ENCODE measurements at places on chromosomes 4 and X.

- DNase-seq = no peak
Measured at GRCh38 chr4:88070031-88070430, 62.6 kb downstream of the PKD2 start.

DNA sequence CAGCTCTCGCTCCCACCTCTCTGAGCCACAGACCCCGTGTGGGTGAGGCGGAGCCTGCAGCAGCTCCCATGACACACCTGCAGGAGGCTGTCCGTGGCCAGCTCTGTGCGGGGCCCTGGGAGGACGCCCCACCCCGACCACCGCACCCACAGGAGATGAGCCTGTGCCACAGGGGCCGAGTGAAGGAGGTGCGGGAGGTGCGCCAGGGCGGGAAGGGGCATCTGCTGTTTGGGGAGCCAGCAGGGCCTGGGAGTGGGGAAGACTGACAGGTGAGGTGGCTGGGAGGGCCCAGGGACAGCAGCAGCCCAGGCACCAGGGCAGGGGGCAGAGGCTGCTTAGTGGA, 52.0 kb downstream of the ACOX3 start:
- DNase-seq = no peak

GRCh38 chr4:55483315-55483714, 63.4 kb downstream of the CLOCK start:
- no peak for DNase-seq

GRCh38 chr4:91366554-91366953, 937.2 kb upstream of the GRID2 start:
- no peak for DNase-seq

GRCh38 chr4:132593717-132594400, 555.2 kb upstream of the PCDH10 start:
- DNase-seq = no peak

DNA sequence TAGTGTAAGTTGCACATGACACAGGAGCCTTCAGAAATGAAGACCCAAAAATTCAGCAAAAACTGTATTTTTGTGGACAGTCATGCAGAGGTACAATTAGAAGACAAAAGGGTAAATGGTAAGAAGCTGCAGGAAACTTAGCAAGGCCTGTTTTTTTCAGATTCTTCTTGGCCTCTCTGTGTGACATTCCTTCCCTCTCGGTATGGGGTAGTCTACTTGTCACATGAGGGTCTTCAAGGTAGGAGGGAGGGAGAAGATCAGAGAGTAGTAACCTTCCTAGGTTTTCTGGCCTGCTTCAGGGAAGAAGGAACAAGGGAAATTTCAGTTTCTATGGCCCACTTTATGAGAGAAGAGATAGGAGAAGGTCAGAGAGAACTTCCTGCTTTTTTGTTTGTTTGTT, 230.4 kb upstream of the PPP1R2C start:
- no peak for DNase-seq

DNA sequence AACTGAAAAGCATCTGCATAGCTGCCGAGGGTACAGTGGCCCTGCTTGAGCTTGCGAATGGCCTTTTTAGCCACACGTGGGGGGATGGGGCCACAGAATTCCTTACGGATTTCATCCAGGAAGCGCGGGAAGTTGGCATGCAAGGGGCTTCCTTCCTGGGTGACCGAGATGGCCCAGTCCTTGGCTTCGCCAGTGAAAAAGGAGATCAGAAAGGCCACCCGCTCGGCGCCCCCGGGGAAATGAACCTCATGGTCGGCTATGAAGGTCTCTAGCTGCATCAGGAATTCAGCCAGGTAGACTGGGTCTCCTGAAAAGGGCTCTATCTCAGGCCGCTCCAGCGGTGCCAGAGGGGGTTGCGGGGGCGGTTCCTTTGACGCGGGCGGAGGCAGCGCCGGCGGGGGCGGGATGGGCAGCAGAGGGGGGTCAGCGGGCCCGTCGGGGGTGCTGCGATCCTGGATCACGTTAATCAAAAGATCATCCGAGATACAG, 909 bp downstream of the RTL5 start:
- DNase-seq = no peak

GRCh38 chrX:17214962-17215361, 160.0 kb upstream of the NHS start:
- no peak for DNase-seq

- DNase-seq = peak; percentile 66
Measured at GRCh38 chrX:72018277-72019112, 107.8 kb downstream of the NHSL2 start.

DNA sequence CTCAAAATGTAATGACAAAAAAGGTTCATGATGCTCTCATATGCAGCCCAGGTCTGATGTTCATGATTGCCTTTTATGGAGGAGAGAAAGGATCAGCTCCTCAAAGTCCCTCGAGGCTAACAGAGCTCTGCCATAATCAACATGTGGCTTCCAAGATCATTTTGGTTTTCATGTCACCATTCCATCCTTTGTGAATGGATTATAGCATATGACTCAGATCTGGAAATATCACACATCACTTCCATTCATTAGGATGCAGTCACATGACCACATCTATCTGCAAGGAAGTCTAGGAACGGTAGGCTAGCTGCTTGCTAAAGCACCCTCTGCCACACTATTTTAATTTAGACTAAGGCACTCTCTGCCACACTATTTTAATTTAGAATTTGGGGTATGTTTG, 77.6 kb downstream of the COX18 start:
- DNase-seq = no peak

DNA sequence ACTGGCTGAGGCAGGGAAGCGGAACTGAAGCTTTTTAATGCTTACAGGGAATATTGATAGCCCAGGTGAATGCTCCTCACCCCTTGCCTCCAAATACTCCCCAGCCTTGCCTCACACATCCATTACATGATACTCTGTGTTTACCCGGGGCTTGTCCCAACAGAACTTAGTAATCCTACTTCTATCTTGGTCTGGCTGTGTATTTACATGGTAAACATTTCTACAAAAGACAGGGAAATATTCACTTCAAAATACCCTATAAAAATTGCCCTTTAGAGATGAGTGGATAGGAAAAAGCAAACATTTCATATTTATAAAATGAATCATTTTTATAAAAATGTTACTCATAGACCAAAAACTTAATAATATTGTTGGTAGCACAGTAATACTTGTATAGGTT, 120.1 kb downstream of the NHS start:
- DNase-seq = no peak

- no peak for DNase-seq
Measured at GRCh38 chrX:110578270-110578669, 217.3 kb downstream of the CHRDL1 start.

- no peak for DNase-seq
Measured at GRCh38 chr4:65893271-65893670, 223.0 kb upstream of the EPHA5 start.

- DNase-seq = no peak
Measured at GRCh38 chrX:3940000-3940610, 226.7 kb upstream of the PRKX start.

GRCh38 chrX:123083924-123084323, 100.2 kb upstream of the GRIA3 start:
- no peak for DNase-seq

DNA sequence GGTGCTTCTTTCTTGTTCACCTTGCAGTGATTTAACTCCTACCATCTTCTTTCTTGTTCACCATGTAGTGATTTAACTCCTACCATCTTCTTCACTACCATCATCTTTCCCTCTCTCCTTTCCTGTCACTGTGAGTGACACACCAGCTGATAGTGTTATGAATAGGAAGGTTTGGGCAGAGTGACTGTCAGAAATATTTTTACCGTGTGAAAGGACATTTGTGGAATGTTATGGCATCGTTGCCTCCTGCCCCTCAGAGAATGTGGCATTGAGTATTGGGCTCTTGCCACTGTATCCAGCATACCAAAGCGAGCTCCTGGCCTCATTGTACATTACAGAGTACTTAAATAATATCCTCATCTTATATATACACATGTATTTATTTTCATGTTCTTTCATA, 90.8 kb upstream of the AMOT start:
- no peak for DNase-seq

Data from stimulated activated CD4-positive, alpha-beta T cell treated with anti-CD3 and anti-CD28 coated beads, Interleukin-15, amount 100 ng/mL, for 1 hour (primary cell).